Heart left ventricle (tissue), 16 donors: ENCODE measurements at places on chromosomes 5 and 9. TPM values are rescaled to one million over a fixed set of nuclear protein-coding genes. Genes with fewer than 3 reads are reported as not detected.

FAM120A gene
- 123 TPM for total RNA-seq

IFNB1 gene
- not detected for total RNA-seq

PCDHA9 gene
- total RNA-seq = not detected

GABRG2 gene
- 0.42 TPM for total RNA-seq

DNA sequence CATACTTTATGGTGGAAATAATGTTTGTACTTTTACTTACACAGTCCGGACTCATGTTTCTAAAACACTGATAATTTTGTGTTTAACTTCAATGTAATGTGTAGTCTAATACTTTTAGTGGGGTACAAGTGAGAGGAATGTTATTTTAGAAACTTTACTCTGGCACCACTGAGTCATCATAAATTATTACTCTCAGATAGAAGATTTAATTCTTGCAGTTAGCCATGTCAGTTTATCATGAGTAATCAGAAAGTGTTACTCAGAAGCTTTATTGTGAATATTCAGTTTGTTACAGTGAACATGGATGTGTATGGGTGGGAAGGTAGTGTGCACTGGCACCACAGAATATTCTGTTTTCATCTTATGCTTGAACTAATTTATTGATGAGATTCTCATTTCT lies 20.0 kb downstream of the OGN start:
- H3K36me3 ChIP-seq = peaks cover under 1% of the 10 kb centered on the region
- no peak overlapping the region for H3K27ac ChIP-seq
- DNase-seq = no peak
- H3K27me3 ChIP-seq = no peaks in the 10 kb centered on the region
- H3K4me3 ChIP-seq = no peak overlapping the region

- no peak for DNase-seq
- H3K36me3 ChIP-seq = no peaks in the 10 kb centered on the region
- no peaks in the 10 kb centered on the region for H3K27me3 ChIP-seq
- no peak overlapping the region for H3K4me3 ChIP-seq
These were observed 59.4 kb upstream of the BASP1 start for GRCh38 chr5:17157916-17158529.

DNA sequence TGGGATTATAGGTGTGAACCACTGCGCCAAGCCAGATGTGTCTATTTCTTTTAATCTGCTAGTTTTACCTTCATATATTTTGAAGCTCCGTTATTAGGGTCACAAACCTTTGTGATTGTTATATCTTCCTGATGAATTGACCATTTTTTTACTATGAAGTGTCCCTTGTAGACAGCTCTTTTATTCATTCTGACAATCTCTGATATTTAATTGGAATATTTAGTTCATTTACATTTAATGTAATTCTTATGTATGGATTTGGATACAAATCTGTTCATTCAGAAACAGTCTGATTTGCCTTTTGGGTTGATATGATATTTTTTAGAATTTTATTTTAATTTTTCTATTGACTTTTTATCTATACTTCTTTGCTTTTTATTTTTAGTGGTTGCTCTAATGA lies 17.2 kb downstream of the ERCC6L2 start:
- H3K27me3 ChIP-seq = no peaks in the 10 kb centered on the region
- no peak overlapping the region for H3K27ac ChIP-seq
- H3K4me1 ChIP-seq = no peaks in the 10 kb centered on the region
- no peak for DNase-seq

DNA sequence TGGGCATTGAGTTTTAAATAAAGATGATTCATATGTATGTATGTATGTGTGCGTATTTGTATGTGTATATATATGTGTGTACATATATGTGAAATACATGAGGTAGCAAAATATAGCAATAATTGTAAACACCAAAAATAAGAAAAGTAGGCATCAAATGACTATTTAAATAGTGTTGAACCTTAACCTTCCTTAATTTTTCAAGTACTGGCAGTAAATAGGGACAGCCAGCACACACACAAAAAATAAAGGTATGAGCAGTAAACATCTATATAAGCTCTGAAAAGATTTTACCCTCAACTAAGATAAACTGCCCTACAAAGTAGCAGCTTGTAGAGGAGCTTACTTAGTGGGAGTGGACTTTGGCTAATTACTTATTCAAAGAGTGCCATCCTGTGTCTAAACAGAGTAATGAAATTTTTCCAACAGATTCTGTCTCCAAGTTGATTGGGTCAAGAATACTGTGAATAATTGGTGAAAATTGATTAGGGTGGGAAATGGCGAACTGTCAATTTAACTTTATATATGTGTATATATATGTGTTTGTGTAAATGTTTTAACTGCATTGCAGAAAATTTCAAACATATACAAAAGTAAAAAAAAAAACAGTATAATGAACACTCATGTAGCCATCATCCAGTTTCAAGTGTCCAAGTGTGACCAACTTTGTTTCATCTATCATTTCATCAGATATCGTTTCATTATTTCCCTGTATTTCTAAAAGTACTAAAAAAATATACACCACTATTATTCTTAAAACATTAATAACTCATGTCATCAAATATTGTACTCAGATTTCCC lies 2.0 kb upstream of the ADAMTS6 start:
- H3K36me3 ChIP-seq = no peaks in the 10 kb centered on the region
- DNase-seq = no peak
- H3K4me3 ChIP-seq = peak overlapping the region; percentile 68
- H3K27ac ChIP-seq = peak overlapping the region; percentile 92
- H3K27me3 ChIP-seq = no peaks in the 10 kb centered on the region

DNA sequence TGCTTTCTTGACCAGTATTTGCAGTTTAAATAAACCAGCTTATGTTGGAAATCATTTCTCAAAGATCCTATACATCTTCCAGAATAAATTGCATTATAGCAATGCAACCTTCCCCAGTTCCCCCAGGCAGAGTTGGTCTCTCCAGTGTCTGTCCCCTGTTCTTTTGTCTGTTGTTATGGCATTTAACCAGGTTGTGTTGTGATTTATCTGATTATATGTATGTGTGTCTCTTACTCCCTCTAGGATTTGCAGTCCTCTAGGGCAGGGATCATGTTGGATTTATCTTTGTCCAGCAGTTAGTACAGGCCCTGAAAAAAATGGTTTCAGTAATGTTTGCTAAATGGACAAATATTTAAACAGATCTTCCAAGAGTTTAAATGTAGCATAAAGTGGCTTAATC lies 17.3 kb downstream of the GARNL3 start:
- peaks cover 34% of the 10 kb centered on the region for H3K4me1 ChIP-seq
- no peak for DNase-seq
- H3K27ac ChIP-seq = no peak overlapping the region
- no peak overlapping the region for H3K4me3 ChIP-seq
- H3K27me3 ChIP-seq = no peaks in the 10 kb centered on the region

DNA sequence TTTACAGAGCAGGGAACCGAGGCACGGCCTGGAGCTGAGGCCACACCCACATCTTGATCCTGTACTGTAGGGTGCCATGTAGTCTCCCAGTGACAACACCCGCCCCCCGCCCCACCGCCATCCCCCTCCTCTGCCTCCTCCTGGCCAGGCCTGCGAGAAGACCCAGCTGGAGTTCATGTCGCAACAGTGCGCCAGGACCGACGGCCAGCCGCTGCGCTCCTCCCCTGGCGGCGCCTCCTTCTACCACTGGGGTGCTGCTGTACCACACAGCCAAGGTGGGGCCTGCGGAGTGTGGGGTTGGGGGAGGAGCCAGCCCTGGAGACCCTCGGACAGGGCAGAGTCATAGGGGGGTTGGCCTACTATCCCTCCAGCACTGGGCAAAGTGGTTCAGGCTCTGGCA lies 14.5 kb downstream of the ADAMTS13 start:
- H3K27me3 ChIP-seq = no peaks in the 10 kb centered on the region
- H3K4me1 ChIP-seq = no peaks in the 10 kb centered on the region
- H3K4me3 ChIP-seq = no peak overlapping the region
- H3K27ac ChIP-seq = no peak overlapping the region
- no peaks in the 10 kb centered on the region for H3K36me3 ChIP-seq
- DNase-seq = no peak

DNA sequence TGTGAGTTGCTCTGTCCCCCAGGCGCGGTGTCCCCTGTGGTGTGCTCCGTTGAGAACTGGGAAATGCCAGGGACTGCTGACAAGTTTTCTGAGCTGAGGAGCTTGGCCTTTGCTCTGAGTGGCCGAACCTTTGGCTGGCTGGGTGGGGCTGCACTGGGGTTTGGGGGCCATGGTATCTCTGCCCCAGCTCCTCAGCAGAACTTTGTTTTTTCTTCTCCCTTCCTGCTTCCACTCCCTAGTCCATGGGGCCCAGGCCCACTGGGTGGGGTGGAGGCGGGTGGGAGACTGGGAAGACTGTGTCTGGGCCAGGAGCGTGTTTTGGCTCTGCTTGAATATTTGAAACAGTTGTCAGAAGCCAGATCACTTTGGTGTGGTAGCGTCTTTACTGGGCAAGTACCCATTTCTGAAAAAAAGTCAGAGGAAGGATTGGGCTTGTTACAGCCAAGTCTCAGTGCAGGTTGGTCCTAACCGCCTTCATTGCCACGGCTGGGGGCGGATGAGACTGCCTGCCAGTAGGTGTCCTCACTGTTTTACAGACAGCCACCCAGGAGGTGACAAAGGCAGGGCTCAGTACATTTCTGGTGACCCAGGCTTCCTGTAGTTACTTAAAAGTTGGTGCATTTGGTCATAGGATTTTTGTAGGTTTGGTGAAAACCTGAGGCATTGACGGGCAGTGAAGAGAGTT lies 92.7 kb downstream of the DAB2IP start:
- H3K4me3 ChIP-seq = peak overlapping the region; percentile 15
- peak; percentile 74 for DNase-seq
- H3K27me3 ChIP-seq = no peaks in the 10 kb centered on the region
- no peaks in the 10 kb centered on the region for H3K36me3 ChIP-seq
- H3K4me1 ChIP-seq = peaks cover 97% of the 10 kb centered on the region
- H3K27ac ChIP-seq = peak overlapping the region; percentile 98

DNA sequence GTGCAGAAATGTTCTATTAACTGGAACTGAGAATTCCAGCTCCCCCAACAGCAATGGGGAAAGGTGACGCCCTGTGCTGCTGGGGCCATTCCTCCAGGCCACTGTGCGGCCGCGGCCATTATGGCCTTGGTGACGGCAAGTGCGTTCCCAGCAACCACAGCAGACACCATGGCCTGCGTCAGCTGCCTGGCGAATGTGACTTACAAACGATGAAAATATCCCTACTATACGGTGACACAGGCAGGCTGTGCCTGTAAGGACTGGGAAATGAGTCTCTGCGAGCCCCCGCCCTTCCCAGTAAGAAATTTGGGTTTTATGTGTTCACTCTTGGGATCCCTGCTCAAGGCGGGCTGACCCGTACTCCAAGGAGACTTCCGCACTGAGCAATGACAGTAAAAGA lies 20.6 kb downstream of the CLPTM1L start:
- H3K27me3 ChIP-seq = no peaks in the 10 kb centered on the region
- H3K4me1 ChIP-seq = no peaks in the 10 kb centered on the region
- DNase-seq = no peak
- H3K36me3 ChIP-seq = no peaks in the 10 kb centered on the region
- no peak overlapping the region for H3K27ac ChIP-seq
- H3K4me3 ChIP-seq = no peak overlapping the region

GRCh38 chr5:35745193-35745592 lies 111.5 kb upstream of the IL7R start:
- no peaks in the 10 kb centered on the region for H3K4me1 ChIP-seq
- H3K27me3 ChIP-seq = no peaks in the 10 kb centered on the region
- H3K36me3 ChIP-seq = no peaks in the 10 kb centered on the region

DNA sequence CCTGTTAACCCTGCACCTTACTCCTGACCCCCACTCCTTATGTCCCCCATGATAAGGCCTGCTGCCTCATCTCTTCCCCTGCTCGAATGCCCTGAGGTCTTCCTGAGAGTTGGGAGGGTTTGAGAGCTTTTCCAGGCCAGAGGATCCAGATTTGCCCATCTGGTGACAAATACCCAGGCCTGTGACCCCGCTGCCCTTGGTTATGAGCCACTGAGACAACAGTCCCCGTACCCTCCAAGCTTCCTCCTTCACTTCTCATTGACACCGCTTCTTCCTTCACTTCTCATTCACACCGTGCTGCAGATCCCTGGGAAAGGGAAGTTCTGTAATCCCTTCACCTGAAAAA lies 593 bp downstream of the GM2A start:
- DNase-seq = no peak
- H3K27me3 ChIP-seq = no peaks in the 10 kb centered on the region
- peak overlapping the region; percentile 64 for H3K4me3 ChIP-seq
- peaks cover 51% of the 10 kb centered on the region for H3K4me1 ChIP-seq
- peak overlapping the region; percentile 69 for H3K27ac ChIP-seq
